Skin of body (tissue), 3 donors: ENCODE measurements at places on chromosomes 7 and 10.

DNA sequence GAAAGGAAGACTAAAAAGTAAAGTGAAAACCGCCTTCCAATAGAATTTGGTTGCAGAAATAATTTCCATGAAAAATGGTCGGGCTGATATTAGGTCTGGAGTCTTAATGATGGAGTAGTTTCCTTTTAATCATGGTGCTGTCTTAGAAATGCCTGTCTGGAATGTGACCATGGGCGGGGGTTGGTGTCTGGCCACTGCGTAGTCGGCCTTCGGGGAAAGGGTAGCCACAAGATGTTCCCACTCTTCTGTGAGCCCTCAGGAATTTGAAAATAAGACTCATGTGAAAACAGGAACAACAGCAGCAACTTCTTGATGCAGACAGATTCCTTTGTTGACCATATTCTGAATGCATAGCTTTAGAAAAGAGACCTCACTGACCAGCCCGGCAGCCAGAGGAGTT is 176.8 kb downstream of the KIAA1217 start:
- DNase-seq, result no peak

- DNase-seq, result no peak
Observed at GRCh38 chr10:107557916-107558315, 393.4 kb upstream of the SORCS1 start.

DNA sequence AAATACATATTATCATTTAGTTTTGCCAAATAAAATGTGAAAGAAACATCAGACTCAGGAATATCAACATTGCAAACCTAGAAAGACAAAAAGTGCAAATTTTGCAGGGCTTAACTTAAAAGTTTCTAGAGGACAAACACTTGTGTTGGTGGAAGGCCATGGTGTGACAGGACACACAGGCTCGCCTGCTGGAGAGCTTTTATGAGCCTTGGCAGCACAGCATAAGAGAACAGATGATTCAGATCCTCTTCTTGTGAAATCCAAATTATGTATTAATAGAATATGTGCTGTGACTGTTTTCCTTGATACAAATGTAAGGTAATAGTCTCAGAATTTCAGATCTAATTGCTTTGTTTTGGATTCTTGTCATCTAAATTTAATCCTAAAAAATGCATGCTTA is 72.9 kb upstream of the ABCB5 start:
- DNase-seq, result no peak

- no peak for DNase-seq
Observed at GRCh38 chr10:6461961-6462360, 118.1 kb downstream of the PRKCQ start.

DNA sequence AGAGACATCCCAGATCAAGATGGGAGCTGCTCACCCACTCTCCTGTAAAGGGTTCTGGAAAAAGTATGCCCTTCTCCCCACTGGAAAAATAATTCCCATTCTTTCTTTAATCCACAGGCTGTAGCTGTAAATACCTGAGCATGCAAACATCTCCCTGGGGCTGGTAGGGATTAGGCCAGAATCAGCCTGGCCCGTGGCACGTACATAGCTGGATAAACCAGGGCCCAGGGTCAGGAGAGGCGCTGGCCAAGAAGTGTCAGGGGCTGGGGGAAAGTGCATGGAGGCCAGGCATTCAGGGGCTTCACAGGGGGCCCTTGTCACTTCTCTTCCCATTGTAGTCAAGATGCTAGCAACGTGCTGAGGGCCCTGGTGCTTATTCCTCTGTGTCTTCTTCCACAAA is 30.7 kb upstream of the AQP1 start:
- DNase-seq, result no peak

GRCh38 chr7:2686101-2686500 is 1.9 kb upstream of the AMZ1 start:
- DNase-seq, result no peak

- no peak for DNase-seq
Observed at GRCh38 chr7:29199776-29200175, 5.2 kb downstream of the CHN2 start.

- no peak for DNase-seq
Observed at GRCh38 chr10:132670546-132671227, 115.3 kb downstream of the NKX6-2 start.

- DNase-seq, result no peak
Observed at GRCh38 chr7:128120116-128120515, 88.9 kb upstream of the LRRC4 start.

- no peak for DNase-seq
Observed at GRCh38 chr7:82449910-82450309, 6.3 kb upstream of the CACNA2D1 start.

GRCh38 chr10:62655337-62655994 is 149.1 kb upstream of the ADO start:
- no peak for DNase-seq

DNA sequence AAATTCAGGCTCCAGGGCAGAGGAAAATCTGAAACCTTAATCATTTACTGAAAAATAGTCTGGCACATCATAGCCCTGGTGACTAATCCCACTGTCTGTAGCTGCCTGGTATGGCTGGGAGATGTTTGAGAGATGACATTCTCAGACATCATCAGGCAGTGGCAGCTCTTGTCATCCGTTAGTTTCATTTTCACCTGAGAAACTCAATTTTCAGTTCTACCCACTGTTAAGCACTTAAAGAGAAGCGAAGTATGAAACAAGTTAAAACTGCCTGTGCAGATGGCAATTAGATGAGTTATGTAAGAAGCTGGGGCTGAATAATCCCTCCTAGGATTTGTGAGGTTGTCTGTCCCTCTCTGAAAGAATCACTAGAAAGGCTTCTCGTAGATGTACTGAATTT is 150.2 kb downstream of the NSUN6 start:
- no peak for DNase-seq

GRCh38 chr10:50927522-50928189 is 42.2 kb upstream of the A1CF start:
- DNase-seq, result no peak

- DNase-seq, result no peak
Observed at GRCh38 chr7:23261843-23262452, 15.4 kb downstream of the GPNMB start.

GRCh38 chr10:115046686-115047236 is 46.4 kb upstream of the ATRNL1 start:
- no peak for DNase-seq

DNA sequence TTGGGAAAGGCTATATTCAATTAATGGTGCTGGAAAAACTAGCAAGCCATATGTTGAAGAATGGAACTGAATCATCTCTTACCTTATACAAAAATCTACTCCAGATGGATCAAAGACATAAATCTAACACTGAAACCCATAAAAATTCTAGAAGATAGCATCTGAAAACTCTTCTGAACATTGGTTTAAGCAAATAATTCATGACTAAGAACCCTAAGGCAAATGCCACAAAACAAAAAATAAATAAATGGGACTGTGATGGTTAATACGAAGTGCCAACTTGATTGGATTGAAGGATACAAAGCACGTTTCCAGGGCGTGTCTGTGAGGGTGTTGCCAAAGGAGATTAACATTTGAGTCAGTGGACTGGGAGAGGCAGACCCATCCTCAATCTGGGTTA is 1130.0 kb downstream of the DNAJB9 start:
- no peak for DNase-seq

GRCh38 chr10:116829711-116830110 is 19.6 kb upstream of the ENO4 start:
- no peak for DNase-seq

DNA sequence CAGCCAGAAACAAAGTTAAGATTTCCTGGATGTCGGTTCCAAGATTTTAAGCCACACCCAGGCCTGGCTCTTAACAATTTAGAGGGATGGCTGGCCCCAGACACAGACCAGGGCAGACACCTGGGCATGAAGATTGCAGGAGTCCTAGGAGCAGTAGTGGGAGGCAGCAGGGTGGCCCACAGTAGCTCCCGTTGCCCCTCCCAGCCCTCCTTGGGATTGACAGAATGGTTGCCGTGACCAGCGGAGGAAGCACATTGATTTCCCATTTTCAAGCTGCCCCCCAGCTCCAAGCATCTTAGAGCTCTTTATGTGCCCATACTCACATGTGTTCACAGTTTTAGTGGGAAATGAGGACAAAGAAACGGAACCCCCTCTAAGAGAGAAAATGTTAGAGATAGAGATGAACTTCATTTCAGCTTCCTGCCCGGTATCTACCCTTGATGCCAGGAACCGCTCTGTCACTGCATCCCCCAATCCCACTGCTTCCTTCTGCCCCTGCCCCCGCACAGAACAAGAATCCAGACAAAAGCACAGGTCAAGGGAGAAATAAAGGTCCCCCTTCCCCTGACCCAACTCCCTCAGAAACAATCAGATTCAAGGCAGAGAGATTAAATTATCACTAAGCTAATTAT is 101.1 kb downstream of the PLXNA4 start:
- no peak for DNase-seq

DNA sequence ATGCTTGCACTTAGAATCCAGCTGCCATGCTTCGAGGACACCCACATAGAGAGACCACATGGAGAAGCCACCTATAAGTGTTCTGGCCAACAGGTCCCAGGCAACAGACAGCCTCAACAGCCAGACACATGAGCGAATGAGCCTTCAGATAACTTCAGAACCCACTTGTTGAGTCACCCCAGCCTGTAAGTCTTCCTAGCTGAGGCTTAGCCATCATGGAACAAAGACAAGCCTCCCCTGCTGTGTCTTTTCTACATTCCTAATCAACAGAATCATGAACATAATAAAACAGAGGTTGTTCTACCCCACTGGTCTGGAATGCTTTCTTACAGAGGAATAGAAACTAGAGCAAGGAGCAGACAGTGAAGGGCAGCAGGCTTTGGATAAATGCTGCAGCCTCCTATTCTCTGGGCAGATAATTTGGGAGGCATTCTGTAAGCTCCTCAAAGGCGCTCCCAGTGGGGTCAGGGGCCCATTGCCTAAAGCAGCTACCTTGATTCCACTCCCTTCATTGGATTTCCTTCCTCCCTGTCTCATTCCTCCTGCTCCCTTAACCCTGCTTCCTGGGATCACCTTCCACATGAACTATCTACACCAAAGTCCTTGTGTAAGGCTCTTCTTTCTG is 4.6 kb downstream of the TLL2 start:
- no peak for DNase-seq

DNA sequence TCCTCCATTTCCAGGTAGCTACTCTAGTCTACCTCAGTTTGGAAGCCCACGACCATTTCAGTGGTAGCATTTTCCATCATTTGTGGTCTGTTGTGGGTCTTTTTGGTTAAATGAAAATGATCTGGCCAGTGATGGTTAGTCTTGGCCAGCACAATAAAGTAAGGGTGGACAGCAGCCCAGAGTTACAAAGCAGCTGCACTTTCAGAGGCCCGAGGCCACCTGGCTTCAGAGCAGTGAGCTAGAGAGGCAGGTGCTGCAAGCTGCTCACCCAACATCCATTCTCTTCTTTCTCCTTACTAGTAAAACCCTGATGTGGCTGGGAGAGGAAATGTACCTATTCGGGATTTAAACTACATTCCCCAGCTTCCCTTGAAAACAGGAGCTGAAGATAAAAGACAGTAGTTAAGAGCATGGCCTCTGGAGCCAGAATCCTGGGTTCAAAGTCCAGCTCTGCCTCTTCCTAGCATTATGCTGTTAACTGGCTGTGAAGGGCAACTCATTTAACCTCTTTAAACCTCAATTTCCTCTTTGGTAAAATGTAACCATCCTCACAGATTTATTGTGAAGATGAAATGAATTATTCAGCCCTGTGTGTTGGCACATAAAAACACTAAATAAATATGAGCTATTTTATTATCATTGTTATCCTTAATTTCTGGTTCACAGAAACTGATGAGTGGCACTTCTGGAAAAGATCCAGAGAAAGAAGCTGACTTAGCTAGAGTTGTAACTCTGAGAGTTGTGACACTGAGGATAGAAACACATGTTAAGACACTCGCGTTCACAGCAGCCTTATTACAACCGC is 517.4 kb downstream of the PARD3 start:
- no peak for DNase-seq

- no peak for DNase-seq
Observed at GRCh38 chr7:152571068-152571467, 104.9 kb downstream of the XRCC2 start.

DNA sequence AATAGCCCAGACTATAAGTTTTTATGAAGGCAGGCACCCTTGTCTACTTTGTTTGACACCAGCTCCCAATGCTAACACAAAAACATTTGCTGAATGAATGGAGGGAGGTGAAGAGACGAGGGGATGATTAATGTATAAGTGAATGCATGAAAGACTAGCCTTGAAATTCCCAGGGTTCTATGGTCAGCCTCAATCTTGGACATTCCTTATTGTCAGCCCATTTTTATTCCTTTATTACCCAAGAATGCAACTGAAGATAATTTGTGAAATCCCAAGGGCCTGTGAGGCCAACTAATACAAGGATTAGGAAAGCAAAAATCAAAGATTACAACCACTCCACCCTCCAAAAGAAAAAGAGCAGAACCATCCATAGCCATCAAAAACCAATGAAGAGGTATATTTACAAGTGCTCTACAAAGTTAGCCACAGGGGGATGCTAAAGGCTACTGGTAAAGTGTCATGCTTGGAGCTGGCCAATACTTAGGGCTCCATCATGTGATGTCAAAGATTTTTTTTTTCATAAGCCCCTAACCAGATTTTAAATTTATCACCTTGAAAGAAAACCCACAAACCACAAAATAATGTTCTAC is 40.0 kb upstream of the ASAH2 start:
- DNase-seq, result no peak

- DNase-seq, result no peak
Observed at GRCh38 chr7:55409482-55410225, 44.5 kb downstream of the LANCL2 start.

DNA sequence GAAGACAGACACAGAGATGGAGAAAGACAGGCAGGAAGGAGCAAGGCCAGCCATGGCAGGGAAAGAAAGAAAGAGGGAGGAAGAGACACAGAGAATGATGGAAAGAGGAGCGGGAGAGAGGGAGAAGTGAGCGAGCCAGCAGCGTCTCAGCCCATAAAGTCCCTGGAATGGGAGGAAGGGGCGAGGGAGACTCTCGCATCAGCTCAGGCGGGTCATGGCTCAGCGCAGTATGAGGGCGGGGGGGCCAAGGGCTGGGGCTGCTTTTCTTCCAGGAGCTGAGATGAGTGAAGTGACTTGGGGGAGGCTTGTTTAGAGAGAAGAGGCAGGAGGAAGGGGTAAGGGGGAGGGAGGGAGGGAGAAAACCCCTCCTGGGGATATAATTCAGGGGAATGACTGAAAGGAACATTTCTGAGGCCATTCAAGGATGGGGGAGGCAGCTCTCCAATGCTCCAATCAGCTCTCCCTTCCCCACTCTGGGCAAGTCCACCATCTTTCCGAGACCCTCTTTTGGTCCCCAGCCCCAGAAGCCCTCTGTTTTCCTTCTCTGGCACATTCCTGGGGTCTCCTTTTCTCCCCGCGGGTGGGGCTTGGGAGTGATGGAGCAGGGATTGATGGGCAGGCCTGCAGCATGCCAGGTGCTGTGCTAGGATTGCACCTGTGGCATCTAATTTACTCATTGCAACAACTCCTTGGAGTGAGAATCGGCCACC is 87.9 kb downstream of the HIF1AN start:
- no peak for DNase-seq

GRCh38 chr7:66583490-66584110 is 45.1 kb upstream of the KCTD7 start:
- no peak for DNase-seq
